ENCODE measurements at places on chromosomes 6 and 20.

DNA sequence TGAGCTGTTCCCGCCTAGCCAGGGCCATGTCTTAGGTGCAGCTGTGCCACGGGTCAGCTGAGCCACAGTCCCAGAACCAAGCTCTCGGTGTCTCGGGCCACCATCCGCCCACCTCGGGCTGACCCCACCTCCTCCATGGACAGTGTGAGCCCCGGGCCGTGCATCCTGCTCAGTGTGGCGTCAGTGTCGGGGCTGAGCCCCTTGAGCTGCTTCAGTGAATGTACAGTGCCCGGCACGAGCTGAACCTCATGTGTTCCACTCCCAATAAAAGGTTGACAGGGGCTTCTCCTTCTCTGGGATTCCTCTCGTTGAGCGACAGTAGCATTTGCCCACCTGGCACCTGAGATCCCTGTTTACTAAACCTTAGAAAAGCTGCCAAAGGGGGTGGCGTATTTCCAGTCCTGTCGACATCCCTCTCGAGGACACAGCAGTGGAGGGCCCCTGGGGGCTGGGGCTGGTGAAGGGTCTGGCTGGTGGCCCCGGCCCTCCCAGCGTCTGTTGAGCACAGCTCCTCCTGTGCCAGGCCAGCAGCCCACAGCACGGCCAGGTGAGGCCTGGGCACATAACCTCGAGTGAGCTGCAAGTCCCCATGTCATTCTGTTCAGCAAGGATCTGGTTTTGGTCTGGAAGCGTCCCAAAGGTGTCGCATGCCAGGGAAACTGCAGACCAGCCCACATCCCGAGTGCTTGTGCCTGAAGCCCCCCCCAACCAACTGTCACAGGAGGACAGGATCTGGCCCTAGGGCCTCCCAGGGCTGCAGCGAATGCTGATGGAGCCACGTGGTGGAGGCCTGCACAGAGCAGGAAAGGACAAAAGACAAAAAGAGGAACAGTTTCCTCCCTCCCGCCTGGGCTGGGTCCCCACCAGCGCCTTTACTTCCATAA, 21.2 kb upstream of the PYGB start:
- H3K4me1 ChIP-seq: peaks cover 19% of the 10 kb centered on the region
- ATAC-seq: no peak
- peaks cover 27% of the 10 kb centered on the region for H3K36me3 ChIP-seq

DNA sequence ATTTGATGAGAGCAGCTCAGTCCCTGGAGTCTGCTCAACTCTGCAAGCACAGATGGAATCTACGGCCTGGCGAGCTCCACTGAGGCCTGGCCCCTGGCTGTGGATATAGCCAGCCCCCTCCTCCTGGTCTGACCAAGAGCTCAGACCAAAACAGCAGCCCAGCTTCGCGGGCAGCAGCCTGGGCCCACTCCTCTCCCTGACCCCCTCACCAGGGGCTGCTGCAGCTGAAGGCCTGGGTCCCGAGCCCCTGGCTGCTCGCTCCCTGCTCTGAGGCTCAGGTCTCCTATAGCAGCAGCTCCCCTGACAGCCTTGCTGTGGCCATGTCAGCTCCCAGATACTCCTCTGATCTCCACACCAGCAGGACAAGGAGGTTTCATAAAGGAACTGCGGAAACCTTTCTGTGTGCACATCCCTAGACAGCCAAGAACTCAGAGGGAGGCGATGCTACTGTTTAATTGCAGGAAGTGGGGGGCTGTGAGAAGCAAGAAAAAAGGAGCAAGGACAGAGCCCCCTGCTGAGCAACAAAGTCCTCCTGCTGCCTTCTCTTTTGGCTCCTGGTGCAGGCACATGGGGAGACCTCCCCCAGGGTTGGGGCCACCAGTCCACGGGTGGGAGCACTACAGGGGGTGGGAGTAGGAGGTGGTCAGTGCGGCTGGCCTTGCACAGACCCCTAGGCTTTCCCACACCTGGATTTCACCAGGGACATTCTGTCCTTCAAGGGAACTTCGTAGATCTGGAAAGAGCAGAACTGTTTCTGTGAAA, 38.7 kb upstream of the CST5 start:
- peaks cover 30% of the 10 kb centered on the region for H3K27me3 ChIP-seq
- no peak for ATAC-seq
- H3K36me3 ChIP-seq: no peaks in the 10 kb centered on the region
- H3K4me3 ChIP-seq: no peak overlapping the region
- no peak overlapping the region for H3K27ac ChIP-seq

DNA sequence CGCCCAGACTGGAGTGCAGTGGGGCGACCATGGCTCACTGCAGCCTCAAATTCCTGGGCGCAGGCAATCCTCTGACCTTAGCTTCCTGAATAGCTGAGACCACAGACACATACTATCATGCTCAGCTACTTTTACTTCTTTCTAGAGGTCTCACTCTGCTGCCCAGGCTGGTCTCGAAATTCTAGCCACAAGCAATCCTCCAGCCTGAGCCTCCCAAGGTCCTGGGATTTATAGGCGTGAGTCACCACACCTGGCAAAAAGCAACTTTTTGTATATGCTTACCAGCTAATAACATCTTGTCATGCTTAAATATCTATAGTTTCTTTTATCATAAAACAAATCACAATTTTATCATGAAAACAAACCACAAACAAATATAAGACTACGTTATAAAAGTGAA, 23.0 kb downstream of the RNASET2 start:
- H3K4me3 ChIP-seq: no peak overlapping the region
- ATAC-seq: no peak
- no peak overlapping the region for H3K27ac ChIP-seq
- H3K36me3 ChIP-seq: peaks cover 37% of the 10 kb centered on the region

DNA sequence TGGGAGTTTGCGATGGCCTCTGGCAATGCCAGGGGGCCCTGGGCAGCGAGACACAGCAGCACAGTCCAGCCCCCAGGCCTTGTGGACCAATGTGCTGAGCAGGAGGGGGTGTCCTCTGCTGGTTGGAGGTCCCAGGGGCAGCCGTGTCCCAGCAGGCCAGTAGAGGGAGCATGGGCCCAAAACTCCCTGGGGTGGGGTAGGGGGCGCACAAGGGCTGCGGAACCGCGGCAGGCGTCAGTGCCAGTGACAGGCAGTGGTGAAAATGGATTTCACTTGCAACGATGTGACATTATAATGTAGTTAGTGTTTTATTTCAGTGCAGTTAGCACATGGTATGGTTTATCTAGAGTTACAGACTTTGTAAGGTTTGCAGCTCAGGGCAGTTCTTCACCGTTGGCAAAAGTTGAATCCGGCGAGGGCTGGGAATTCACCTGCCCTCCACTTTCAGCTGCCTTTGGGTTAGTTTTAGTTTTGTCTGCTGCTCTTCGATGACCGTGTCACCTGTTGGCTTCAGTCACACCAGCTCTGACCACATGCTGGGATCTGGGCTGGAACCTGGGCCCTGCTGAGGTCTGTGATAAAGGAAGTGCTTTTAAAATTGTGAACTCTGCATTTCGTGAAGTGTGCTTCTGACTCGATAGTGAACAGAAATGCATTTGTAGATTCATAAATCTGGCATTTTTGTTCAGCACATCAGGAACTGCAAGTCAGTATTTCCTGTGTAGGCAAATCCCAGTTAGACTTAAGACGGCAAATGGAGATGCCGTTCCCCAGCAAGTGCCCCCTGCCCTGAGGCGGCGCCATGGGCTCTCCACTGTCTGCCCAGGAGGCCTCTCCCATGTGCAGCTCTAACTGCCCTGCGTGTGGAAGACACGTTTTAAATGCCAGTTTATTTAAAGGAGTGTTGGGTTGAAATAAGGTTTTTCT, 46.8 kb downstream of the PYGB start:
- H3K27ac ChIP-seq: peak overlapping the region; percentile 19
- H3K4me3 ChIP-seq: no peak overlapping the region
- H3K27me3 ChIP-seq: no peaks in the 10 kb centered on the region
- H3K4me1 ChIP-seq: peaks cover 28% of the 10 kb centered on the region
- ATAC-seq: peak; percentile 79
- H3K36me3 ChIP-seq: peaks cover 42% of the 10 kb centered on the region

DNA sequence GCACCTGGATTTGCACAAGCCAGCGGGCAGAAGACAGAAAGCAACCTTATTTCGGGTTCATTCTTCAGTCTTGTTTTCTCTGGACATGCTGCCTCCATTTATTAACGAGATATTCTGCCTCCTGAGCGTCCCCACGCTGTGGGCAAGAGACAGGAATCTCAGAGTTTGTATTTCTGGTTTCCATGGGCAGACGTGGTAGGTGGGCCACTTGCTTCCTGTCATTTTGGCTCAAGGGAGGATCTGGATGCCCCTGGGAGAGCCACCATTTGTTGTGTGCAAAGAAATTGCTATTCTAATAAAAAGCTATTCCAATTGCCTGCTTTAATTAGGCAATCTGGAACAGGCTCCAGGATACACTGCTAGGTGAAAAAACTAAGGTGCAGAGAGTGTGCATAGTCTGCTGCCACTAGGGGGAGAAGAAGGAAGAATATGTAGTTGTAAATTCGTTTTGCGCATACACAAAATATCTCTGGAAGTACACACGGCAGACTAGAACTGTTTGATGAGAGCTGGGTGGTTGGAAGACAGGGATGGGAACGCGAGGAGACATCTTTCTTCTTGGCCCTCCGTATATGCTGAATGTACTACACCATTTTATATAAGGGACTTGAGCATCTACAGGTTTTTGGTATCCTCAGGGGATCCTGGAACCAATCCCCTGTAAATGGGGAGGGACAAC, 30.1 kb upstream of the SLC16A10 start:
- H3K27me3 ChIP-seq: peaks cover 9% of the 10 kb centered on the region
- H3K27ac ChIP-seq: no peak overlapping the region
- no peak for ATAC-seq
- H3K36me3 ChIP-seq: no peaks in the 10 kb centered on the region

DNA sequence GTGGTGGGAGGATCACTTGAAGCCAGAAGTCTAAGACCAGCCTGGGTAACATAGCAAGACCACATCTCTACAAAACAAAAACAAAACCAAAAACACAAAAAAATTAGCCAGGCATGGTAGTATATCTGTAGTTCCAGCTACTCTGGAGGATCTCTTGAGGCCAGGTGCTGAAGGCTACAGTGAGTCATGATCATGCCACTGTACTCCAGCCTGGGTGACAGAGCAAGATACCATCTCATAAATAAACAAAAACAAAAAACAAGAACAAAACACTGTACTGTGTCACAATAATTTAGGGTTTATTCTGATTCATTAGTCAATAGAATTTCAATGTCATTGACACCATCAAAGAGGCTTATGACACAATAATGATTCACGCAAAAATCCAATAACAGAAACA, 1121.7 kb upstream of the MAP3K7 start:
- H3K4me3 ChIP-seq: no peak overlapping the region
- no peaks in the 10 kb centered on the region for H3K36me3 ChIP-seq
- no peak for ATAC-seq
- H3K27me3 ChIP-seq: no peaks in the 10 kb centered on the region

- peaks cover 13% of the 10 kb centered on the region for H3K4me1 ChIP-seq
- peaks cover 16% of the 10 kb centered on the region for H3K36me3 ChIP-seq
- ATAC-seq: peak; percentile 95
- peak overlapping the region; percentile 10 for H3K27ac ChIP-seq
- no peaks in the 10 kb centered on the region for H3K27me3 ChIP-seq
Measured at GRCh38 chr6:45163952-45164766, 164.0 kb upstream of the RUNX2 start.

DNA sequence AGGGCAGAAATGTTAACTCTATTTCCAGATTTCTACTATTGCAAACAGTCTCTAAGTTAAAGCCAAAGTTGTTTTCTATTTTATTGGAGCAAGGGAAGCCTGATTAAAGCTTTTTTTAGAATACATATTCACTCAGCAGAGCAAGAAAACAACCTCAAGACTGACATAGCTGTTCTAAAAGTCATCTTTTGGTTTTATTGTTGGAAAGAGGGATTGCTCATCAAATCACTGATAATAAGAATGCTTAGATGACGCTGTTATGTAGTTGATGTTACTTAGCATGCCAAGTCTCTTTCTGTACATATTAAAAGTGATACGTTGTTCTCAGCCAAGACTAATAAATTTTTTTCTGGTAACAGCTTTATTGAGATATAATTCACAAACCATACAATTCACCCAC, 172.6 kb upstream of the LAMA2 start:
- H3K36me3 ChIP-seq: no peaks in the 10 kb centered on the region
- no peak overlapping the region for H3K4me3 ChIP-seq
- no peaks in the 10 kb centered on the region for H3K27me3 ChIP-seq

DNA sequence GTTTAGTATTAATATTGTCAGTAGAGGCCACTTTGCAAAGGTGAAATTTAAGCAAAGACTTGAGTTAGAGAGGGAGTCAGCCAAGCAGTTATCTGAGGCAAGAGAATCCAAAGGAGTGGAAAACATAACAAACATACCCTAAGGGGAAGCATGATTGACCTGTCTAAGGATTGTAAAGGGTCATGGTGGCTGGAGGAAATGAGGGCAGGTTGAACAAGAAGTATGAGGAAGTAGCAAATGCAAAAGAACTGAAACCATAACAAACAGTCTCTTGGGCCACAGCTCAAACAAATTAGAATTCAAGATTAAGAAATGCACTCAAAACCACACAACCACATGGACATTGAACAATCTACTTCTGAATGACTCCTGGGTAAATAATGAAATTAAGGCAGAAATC, 103.2 kb downstream of the FBXO5 start:
- H3K4me3 ChIP-seq: no peak overlapping the region
- H3K27ac ChIP-seq: no peak overlapping the region
- no peak for ATAC-seq
- H3K4me1 ChIP-seq: peaks cover 5% of the 10 kb centered on the region
- H3K36me3 ChIP-seq: no peaks in the 10 kb centered on the region

DNA sequence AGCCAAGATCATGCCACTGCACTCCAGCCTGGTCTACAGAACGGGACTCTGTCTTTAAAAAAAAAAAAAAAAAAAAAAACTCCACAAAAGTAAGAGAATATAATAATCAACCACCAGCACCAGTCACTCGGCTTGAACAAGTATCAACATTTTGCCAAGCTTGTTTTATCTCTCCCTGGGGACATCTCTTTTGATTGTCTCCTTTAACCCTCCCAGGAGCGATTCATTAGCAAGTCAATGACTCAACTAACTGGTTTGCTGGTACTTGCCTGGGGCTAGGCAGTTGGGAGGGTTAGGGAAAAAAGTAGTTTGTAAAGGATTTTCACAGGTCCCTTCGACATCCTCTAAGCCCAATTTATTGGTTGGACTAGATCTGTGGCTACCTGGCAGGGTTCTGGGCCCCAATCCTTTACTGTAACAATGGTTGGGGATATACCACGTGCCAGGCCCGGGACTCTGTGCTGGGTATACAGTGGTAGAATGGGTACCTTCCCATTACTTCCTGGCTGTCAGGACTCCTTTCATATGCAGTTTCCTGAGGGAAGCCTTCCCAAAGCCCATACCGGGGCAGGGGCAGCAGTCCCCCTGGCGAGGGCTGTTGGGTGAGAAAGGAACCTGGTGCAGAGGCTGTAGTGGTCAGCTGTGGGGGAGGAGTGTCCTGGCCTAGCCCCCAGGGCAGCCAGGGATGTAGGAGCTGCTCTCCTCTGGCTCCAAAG, 12.2 kb downstream of the TGIF2 start:
- peaks cover 27% of the 10 kb centered on the region for H3K36me3 ChIP-seq
- peaks cover 12% of the 10 kb centered on the region for H3K4me1 ChIP-seq
- no peaks in the 10 kb centered on the region for H3K27me3 ChIP-seq
- H3K4me3 ChIP-seq: no peak overlapping the region
- peak overlapping the region; percentile 57 for H3K27ac ChIP-seq

DNA sequence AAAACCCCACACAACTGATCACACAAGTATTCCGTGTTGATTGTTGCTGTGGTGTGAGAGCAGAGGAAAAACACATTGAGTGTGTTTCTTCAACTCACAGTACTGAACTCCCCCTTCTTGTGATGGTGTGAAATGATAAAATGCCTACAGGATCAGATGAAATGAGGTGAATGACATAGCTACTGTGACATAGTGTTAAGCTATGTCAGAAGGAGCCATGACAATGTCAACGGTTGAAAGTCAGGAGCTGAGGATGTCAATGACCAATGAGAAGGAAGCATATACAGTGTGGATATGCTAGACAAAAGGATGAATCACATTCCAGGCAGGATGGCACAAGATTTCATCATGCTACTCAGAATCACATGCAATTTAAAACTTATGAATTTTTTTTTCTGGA, 38.8 kb downstream of the WASF1 start:
- peaks cover 7% of the 10 kb centered on the region for H3K36me3 ChIP-seq
- H3K27ac ChIP-seq: no peak overlapping the region
- no peaks in the 10 kb centered on the region for H3K4me1 ChIP-seq
- ATAC-seq: no peak
